BJ (cell line): ENCODE measurements at places on chromosomes 16 and 17.

DNA sequence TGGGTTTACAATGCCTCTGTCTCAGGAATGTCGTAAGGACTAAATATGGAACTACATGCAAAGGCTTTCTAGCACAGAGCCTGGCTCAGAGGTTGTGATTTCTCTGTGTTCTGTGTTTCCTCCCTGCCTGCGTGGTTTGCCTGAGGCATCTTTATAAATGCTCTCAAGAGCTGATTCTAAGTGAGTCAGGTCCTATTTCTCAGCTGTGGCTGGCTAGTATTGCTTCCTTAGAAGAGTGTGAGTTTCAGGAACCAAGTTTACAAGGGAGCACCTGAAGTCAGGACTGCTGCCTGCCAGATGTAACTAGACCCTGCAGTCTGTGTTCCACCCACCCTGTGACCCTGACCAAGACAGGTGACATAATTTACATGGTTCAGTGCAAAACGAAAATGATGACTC, 8.0 kb upstream of the CCL1 start:
- DNase-seq, result peak; percentile 18

DNA sequence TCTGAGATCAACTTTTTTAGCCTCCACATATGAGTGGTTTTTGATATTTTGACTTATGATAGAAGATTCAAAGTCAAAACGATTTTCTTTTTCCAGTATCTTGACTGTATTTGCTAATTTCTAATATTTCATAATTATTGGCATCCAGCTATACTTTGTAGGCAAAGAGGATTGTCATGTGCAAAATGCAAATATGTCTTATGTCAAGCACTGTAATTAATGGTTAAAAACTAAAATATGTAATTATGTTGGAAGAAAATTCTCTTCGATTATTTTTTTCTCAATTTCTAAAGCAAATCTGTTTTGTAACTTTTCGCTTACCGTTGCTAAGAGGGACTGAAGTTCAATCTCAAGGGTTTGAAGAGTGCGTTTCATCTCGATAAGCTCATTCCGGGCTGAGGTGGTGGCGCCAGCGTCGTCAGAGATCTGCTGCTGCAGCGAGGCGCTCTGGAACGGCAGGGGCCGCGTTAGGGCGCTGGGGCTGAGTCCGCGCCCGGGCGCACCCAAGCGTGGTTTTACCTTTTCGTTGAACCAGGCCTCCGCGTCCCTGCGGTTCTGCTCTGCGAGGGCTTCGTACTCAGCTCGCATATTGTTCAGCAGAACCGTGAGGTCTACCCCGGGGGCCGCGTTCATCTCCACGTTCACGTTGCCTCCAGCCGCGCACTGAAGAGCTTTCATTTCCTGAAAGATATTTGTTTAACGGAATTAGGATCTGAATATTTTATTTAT, 3.0 kb downstream of the KRT27 start:
- DNase-seq, result no peak

DNA sequence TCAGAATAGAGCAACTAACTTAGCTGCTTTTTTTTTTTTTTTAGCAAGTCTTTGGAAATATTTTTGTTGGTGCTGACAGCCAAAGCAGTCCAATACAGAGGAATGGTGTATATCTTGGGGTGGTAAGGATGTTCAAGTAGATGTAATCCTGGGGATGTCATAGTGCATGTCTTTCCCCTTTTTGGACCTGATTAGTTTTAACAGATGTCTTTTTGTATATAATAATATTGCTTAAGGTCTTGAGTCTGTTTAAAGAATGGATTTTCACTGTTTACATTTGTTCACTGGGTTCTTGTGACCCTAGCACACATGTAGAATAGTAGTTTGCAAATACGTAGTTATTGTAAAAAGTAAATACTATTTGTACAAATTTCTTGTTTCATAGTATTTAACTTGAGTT, 7.9 kb downstream of the TAF15 start:
- no peak for DNase-seq

- no peak for DNase-seq
Measured at GRCh38 chr16:79758615-79759346, 158.2 kb upstream of the MAF start.

DNA sequence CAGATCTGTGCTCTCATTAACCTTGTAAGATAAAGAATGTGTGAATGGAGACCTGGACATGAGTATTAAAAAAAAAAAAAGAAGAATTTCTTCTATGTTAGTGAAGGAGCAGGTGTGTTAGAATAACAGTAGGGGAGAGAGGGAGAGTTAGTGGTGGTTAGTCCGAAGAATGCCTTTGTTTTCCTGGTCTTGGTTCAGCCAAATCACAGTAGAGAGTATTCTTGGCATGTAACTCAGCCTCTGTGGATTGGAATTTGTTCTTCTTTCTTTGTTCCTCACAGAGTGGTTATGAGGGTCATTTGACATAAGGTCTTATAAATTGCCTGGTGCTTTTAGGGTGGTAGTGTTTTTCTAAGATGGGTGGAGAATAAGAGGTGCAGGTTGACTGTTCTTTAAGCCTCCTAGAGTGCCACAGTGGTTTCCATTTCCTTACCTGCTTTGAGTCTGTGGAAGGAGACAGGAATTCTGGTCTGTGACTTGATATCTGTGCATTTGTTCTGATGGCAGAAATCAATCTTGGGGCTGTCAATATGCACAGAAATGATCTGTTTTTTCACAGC, 17.6 kb downstream of the NUP93 start:
- no peak for DNase-seq

DNA sequence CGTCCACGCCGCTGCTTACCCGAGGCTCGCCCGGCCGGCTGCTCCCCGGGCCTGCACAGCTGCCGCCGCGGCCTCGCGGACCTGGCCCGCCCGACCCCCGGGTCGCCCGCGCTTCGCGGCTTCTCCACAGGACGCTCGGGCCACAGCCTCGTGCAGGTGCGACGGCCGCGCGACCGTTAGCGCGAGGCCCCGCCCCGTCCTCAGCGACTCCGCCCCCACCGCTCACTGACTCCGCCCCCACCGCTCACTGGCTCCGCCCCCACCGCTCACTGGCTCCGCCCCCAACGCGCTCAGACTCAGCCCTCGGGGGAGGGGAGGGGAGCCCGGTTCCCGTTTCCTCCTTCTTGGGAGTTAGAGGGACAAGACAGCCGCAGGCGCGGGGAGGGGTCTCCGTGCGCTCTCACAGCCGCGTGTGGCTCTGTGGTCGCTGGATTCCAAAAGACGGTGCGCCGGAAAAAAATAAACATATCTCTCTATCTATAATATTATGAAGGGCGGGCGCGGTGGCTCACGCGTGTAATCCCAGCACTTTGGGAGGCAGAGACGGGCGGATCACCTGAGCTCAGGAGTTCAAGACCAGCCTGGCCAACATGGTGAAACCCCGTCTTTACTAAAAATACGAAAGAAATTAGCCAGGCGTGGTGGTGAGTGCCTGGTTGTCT, at the start of gene MEIOB:
Gene MEIOB (minus strand): TSS at position 191 of the 662 bp plus-strand sequence. CDS start 3,989 bp downstream, outside the sequence.
- no peak for DNase-seq

DNA sequence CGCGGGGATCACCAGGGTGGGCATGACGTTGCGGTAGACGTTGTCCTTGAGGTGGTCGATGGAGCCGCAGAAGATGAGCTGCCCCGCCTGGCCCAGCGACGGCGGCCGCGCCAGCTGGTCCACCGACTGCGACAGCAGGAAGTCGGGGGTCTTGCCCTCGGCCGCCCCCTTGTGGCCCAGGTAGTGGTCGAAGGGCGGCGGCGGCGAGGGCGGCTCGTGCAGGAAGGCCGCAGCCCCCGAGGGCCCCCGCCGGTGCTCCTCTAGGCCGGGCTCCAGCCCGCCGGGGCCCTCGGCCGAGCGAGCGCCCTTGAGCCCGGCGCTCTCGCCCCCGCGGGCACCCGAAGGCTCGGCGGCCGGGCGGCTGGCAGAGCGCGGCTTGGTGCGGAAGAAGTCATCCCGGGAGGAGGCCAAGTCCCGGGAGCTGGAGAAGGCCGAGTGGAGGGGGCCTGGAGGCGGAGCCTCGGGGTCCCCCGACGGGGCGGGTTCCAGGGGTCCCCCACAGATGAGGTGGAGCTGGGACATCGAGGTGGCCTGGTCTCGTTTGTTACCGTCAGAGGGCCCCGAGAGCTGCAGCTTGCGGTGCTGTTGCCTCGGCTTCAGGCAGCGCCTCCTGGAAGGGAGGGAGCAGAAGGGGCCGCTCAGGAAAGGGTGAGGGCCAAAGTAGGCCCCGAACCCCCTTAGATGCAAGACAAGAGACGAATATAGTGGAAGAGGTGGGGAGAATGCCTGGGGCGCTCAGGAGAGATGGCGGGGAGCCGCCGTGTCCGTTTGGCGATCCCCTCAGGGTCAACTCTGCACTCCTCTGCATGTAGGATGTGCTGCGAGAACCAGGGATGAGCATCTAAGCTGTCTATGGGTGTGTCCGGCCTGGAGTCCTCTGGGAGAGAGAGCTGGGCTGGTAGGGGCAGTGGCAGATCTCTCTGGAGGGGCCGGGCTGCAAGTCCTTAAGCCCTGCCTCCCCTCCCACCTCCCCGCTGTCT, 8.8 kb downstream of the FAM171A2 start:
- no peak for DNase-seq

DNA sequence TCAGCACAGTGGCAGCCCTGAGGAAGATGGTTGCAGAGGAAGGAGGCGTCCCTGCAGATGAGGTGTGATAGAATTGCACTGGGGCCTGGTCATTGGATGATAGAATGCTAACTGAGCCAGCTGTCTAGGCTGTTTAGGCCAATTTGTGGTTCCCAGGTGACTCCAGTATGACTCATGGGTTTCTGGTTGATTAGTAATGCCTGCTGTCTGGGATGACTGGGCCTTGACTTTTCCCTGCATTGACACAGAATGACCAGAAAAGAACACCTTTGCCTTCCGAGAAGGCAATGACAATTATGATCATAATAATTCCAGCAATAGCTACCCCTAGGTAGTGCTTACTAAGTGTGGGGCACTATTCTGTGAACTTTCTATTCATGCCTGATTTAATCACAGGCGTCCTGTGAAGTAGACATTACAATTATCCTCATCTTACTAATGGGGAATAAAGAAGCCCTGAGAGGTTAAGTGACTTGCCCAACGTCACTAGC, 31.5 kb downstream of the USP43 start:
- DNase-seq, result no peak
